CD4-positive, alpha-beta T cell treated with Interleukin-2 at 100 ng/mL for 4 hours (primary cell): ENCODE measurements at places on chromosomes 5 and 9.
A peak's percentile ranks its signal among the peaks of the same experiment; 100 is the strongest.

DNA sequence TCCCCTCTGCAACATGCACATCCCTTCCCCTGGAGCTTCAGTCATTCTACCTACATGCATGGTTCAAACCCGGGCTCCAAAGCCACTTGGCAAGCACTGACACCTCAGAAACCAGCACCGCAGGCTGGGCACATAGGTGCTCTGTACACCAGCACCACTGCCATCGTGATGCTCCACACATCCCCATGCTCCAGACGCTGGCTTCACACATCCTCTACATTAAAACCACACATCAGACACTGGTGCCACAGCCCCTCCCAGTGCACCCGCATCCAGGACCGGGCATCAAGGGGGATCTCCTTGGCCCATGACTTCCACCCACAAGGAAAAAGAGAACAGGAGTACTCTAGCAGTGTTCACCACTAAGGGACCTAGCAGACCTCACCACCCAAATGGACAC is 787.7 kb downstream of the CDH18 start:
- no peak for DNase-seq

DNA sequence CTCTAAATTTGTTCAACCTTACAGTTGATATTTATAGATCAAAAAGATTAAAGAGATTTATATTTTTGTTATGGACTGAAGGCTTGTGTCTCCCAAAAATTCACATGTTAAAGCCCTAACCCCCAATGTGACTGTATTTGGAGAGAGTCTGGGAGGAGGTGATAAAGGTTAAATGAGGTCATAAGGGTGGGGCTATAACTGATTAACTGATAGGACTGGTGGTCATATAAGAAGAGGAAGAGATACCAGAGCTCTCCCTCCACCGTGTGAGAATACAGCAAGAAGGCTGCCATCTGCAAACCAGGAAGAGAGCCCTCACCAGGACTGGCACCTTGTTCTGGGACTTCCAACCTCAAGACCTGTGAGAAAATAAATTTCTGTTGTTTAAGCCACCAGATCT is 264.3 kb downstream of the ENC1 start:
- DNase-seq = no peak

DNA sequence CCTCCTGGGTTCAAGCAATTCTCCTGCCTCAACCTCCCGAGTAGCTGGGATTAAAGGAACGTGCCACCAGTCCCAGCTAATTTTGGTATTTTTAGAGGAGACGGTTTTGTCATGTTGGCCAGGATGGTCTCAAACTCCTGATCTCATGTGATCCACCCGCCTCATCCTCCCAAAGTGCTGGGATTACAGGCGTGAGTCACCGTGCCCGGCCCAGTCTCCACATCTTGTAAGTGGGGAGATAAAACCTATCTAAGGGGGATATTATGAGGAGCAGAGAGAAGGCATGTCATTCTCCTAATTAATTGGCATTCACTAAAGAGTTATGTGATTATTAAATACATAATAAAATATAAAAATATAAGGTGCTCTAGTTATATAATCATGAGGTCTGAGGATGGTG is 94.1 kb upstream of the BOD1 start:
- DNase-seq = no peak

DNA sequence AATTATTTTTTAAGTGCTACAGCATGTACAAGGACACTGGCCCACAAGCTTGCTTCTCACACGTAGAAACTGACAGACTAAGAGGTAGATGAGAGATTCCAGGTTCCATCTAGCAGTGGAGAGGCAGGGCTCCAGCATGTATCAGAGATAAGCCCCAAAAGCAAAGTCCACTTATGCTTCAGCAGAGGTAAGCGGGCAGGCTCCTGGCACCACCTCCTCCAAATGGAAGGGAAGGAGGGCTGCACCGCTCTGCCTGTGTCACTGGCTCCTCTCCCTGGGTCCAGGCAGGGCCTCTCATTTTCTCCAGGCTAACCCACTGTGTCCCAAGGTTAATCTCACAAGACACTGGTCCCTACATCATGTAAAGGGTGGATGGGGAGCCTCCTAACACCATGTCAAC is 15.9 kb downstream of the GRHPR start:
- DNase-seq = no peak

- DNase-seq = no peak
Measured at GRCh38 chr9:112554516-112554915, 67.9 kb downstream of the KIAA1958 start.

- DNase-seq = peak; percentile 44
Measured at GRCh38 chr9:137745541-137745991, 126.8 kb downstream of the EHMT1 start.

DNA sequence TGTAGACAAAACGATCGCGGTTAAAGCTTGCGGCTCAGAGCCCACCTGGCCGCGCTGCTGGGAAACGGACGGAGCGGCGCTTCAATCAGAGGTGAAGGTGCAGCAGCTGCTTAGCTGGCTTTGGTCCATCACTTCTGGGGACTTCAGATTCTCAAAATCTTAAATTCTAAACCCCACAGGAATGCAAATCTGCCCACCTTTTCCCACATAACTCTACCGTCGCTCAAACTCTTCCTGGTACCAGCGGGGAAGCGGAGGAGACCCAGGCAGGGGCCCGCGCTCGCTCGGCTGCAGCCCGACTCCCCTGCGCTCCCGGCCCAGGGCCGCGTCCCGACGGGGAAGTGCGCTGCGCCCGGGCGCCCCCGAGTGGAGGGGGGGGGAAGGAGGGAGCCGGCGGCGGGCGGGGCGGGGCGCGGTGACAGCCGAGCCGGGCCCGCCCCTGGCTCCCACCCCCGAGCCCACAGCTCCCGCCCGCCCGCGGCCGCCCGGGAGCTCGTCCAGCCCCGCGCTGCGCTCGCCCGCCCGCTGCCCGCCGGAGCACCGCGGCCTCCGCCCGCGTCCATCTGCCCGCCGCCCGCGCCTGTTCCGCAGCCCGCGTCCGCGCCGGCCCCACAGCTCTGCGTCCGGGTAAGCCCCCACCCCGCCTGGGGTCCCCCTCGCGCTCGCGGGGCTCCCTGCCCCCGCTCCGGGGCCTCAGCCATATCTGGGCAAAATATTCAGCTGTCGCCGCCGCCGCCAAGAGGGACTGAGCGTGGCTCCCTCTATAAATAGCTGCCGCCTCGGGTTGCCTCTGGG is at the start of gene TMOD1:
TSS of gene TMOD1 (plus strand) at position 490 of the 795 bp plus-strand sequence. CDS start 22,523 bp downstream, outside the sequence.
- peak; percentile 12 for DNase-seq

- DNase-seq = no peak
Measured at GRCh38 chr9:19698960-19699359, 89.9 kb downstream of the SLC24A2 start.
